ENCODE measurements at places on chromosomes 1 and 21.

DNA sequence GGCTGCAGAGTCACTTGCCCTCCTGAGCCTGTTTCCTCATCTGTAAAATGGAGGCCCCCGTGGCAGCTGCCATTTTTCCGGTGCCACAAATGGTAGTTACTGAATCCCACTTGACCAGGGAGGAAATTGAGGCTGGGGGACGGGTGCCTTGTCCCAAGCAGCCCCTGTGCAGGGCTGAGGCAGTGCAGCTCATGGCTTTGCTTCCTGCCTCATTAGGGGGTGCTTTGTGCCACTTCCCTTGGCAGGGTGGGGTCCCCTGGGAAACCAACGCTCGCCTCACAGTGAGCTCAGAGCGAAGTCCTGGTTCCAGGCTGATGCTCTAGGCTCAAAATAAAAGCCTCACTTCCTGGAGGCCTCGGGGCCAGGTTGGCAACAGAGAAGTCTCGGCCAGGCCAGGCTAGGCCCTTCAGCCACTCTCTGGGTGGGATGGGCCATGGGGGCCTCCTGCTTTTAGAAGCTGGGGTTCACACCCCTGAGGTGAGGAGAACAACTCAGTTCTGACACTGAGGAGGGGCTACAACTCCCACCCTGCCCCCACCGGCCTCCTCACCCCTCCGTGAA lies 6.8 kb downstream of the LAPTM5 start:
- peak; percentile 68 for ATAC-seq

DNA sequence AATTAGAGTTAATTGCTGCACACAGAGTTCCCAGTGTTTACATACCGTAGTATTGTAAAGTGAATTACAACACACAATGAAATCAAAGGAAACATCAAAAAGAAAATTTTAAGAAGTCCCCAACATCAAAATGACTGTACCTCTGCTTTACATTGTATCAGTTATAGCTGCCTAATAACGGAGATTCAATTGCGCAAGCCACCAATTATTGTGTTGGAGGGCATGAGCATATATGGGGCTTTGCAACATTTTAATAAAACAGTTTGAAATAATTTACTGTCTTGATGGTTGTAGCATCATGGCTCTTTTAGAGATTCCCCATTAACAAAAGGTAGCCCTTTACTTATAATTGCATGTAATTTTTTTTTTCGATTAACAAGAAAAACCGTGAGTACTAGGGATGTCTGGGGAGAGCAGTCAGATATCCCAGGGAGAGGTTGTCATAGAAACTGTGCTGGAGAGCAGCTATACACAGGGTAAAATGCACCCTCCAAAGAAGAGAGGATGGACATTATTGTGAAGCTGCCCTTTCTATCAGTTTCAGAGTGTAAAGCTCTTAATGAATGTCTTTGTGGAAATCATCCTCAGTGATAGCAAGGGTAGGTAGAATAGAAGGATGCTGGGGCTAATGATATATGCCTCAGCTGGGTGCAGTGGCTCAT lies 55.9 kb upstream of the BTG3 start:
- ATAC-seq, result no peak

- ATAC-seq, result no peak
Measured at GRCh38 chr21:29940361-29940760, 565 bp upstream of the GRIK1 start.

GRCh38 chr21:26945916-26946675 lies 20.8 kb downstream of the ADAMTS5 start:
- no peak for ATAC-seq

- no peak for ATAC-seq
Measured at GRCh38 chr1:205454903-205455335, 926 bp downstream of the BLACAT1 start.

GRCh38 chr1:17773591-17774326 lies 18.6 kb downstream of the ACTL8 start:
- no peak for ATAC-seq

Data from stimulated activated memory B cell treated with anti-CD40 and anti-IgM and Interleukin-4, amounts not matched to agents 10 μg/mL and 1 μg/mL and 100 μg/mL, for 72 hours (primary cell).